ENCODE measurements at places on chromosomes 2 and 18. TPM values are rescaled to one million over a fixed set of nuclear protein-coding genes. Genes with fewer than 3 reads are reported as not detected.
A peak's percentile ranks its signal among the peaks of the same experiment; 100 is the strongest.

Gene DLX1
- 28.9 TPM for total RNA-seq

GRCh38 chr2:160407393-160408172 is 86.0 kb downstream of the RBMS1 start:
- peak overlapping the region; percentile 85 for H3K4me3 ChIP-seq
- H3K36me3 ChIP-seq, result no peaks in the 10 kb centered on the region
- peak; percentile 76 for DNase-seq
- no peaks in the 10 kb centered on the region for H3K27me3 ChIP-seq

GRCh38 chr2:97728091-97728731 is 14.8 kb downstream of the ZAP70 start:
- H3K4me1 ChIP-seq, result no peaks in the 10 kb centered on the region
- no peaks in the 10 kb centered on the region for H3K36me3 ChIP-seq
- DNase-seq, result no peak
- H3K27me3 ChIP-seq, result no peaks in the 10 kb centered on the region
- H3K4me3 ChIP-seq, result no peak overlapping the region

Gene RRM2
- total RNA-seq, result 414 TPM

DNA sequence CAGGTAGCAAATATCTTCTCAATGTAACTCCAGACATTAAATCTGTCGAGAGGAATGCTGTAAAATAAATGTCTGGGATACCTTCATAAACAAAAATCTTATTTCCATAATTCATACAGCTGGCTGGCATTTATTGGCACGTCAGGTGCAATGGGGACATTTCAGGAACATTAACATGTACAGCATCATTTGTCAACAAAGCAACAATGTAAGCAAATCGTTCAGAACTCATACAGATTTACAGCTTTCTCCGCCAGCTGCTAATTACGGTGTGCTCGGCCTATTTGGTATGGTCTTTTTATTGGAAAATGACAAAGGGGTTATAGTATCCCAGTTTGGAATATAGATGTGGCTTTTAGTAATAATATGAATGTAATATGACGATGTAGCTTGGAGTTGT is 464.9 kb downstream of the ARHGAP15 start:
- H3K27me3 ChIP-seq, result no peaks in the 10 kb centered on the region
- no peak overlapping the region for H3K27ac ChIP-seq
- DNase-seq, result no peak

DNA sequence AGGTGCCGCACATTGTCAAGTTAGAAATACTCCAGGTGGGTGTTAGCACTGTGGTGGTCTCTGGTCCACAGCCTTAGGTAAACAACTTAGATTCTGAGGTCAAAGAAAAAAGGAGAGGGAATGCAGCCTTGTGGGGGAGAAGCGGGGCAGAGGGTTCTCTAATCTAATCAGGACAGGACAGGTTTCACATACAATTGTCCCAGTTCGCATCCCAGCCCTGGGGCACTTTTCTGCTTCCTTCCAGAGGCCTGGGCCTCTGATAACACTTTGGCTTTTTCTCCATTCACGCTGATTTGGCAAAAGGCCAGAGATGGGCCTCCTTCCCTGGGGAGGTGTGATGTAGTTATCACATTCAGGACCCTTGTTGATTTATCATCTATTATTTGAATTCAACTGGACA is 32.5 kb downstream of the SLC1A4 start:
- peaks cover 6% of the 10 kb centered on the region for H3K4me1 ChIP-seq
- H3K4me3 ChIP-seq, result no peak overlapping the region
- no peak for DNase-seq
- no peaks in the 10 kb centered on the region for H3K27me3 ChIP-seq
- H3K36me3 ChIP-seq, result peaks cover 58% of the 10 kb centered on the region

DNA sequence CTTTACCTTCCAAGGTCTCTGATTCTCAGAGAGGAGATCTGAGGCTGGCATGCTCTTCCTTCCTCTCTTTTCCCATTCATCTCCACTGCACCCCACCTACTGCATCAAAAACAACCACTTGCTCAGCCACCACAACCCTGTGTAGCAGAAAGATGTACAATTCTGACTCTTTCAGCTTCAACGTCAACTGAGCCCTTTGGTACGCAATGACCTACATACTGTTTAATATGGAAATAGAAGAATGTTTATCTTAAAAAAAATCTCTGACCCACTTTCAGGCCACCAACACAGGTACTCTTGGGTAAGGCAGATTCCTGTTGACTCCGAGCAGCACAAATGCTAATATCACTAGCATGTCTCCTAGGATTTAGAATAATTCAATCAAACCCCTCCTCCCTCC is 76.2 kb upstream of the AFF3 start:
- H3K36me3 ChIP-seq, result no peaks in the 10 kb centered on the region
- peaks cover 6% of the 10 kb centered on the region for H3K27me3 ChIP-seq
- DNase-seq, result no peak
- no peak overlapping the region for H3K4me3 ChIP-seq
- H3K4me1 ChIP-seq, result no peaks in the 10 kb centered on the region
- no peak overlapping the region for H3K27ac ChIP-seq

DNA sequence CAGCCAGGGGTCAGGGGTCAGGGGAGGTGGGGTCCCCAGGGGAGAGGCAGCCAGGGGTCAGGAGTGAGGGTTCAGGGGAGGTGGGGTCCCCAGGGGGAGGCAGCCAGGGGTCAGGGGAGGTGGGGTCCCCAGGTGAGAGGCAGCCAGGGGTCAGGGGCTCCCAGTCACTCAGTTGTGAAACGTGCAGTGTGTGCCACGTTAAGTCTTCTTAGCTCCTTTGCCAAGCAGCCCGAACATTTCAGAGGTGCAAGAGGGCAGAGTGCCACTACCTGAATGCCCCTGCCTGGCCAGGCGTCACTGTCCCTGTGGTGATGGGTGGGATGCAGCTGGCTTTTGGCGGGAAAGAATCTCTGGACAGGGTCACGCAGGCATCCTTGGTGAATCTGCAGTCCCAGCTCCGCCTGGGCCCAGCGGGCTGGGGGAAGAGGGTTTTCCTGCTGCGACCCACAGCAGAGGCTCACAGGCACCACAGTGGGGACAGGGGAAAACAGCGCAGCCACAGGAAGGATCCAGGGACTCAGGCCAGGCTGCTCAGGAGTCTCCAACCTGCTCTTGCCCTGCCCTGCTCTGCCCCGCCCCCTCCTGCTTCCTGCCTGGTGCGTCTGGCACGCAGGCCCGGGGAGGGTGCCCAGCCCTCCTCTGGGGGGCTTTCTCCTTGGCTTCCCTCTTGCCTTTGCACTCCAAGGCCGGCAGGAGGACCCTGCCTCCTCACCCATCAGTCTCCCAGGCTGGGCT is 188.3 kb downstream of the TWIST2 start:
- DNase-seq, result no peak
- H3K27ac ChIP-seq, result no peak overlapping the region
- H3K4me1 ChIP-seq, result no peaks in the 10 kb centered on the region
- H3K4me3 ChIP-seq, result no peak overlapping the region
- no peaks in the 10 kb centered on the region for H3K36me3 ChIP-seq
